ENCODE measurements at places on chromosomes 6 and 20. TPM values are rescaled to one million over a fixed set of nuclear protein-coding genes. Genes with fewer than 3 reads are reported as not detected.

The WFDC10B gene
- total RNA-seq: not detected

The PPP1R14C gene
- 0.04 TPM for total RNA-seq

The SAPCD1 gene
- 0.78 TPM for total RNA-seq

The RAB23 gene
- 16.8 TPM for total RNA-seq

The PREX1 gene
- total RNA-seq: 115 TPM

The C6orf58 gene
- not detected for total RNA-seq

The PGC gene
- not detected for total RNA-seq

The PNPLA1 gene
- total RNA-seq: not detected

The SDC4 gene
- total RNA-seq: 32.4 TPM

The GSTA3 gene
- total RNA-seq: not detected

The IMPG1 gene
- total RNA-seq: not detected

The COL10A1 gene
- not detected for total RNA-seq
